ENCODE measurements at places on chromosomes 4 and X. TPM values are rescaled to one million over a fixed set of nuclear protein-coding genes. Genes with fewer than 3 reads are reported as not detected.

DOCK11 gene
- polyA plus RNA-seq: 21.8 TPM

CRMP1 gene
- 69.3 TPM for polyA plus RNA-seq

MAGEA3 gene
- polyA plus RNA-seq: not detected

SATL1 gene
- polyA plus RNA-seq: 0.57 TPM

DUX4 gene
- not detected for polyA plus RNA-seq

SERPINA7 gene
- 0.12 TPM for polyA plus RNA-seq

ABLIM2 gene
- polyA plus RNA-seq: 6.8 TPM

PFKFB1 gene
- 0.73 TPM for polyA plus RNA-seq

RASGEF1B gene
- 12.0 TPM for polyA plus RNA-seq

EGF gene
- 3.6 TPM for polyA plus RNA-seq

GPAT3 gene
- polyA plus RNA-seq: 14.5 TPM

RAB39B gene
- 4.0 TPM for polyA plus RNA-seq

RAB41 gene
- 1.6 TPM for polyA plus RNA-seq

SPATA18 gene
- 1.6 TPM for polyA plus RNA-seq

CACNA1F gene
- 0.47 TPM for polyA plus RNA-seq

FRAS1 gene
- 87.6 TPM for polyA plus RNA-seq

CENPVL3 gene
- 1.0 TPM for polyA plus RNA-seq

RHOXF1 gene
- polyA plus RNA-seq: 3.0 TPM

LONRF3 gene
- polyA plus RNA-seq: 0.85 TPM

OPHN1 gene
- 9.8 TPM for polyA plus RNA-seq

ASMT gene
- 0.10 TPM for polyA plus RNA-seq

DGAT2L6 gene
- 0.12 TPM for polyA plus RNA-seq

NLRP2B gene
- polyA plus RNA-seq: 0.12 TPM
